ENCODE measurements at places on chromosomes 2 and 18.

- DNase-seq, result no peak
These were observed 11.7 kb downstream of the OSBPL6 start for GRCh38 chr2:178205853-178206521.

GRCh38 chr18:21364471-21364870 lies 122.4 kb downstream of the GREB1L start:
- no peak for DNase-seq

DNA sequence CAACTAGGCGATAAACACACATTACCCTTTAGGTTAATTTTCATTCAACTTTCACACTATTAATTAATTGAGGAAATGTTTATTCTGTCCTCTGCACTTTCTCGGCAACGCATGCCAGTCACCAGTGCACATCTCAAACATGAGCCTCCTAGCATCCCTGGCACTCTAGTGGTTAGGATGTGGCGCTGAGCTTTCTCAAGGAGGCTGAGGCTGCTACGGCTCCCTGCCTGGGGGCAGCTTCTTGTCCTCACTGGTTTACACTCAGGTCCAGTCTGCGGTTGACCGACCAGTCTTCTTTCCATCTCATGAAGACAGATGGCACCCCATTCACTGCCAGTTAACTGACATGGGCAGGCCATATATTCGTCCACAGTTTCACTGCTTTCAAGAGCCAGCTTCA lies 463.4 kb downstream of the EIPR1 start:
- no peak for DNase-seq

- no peak for DNase-seq
These were observed 44.2 kb upstream of the MFF start for GRCh38 chr2:227280895-227281294.

DNA sequence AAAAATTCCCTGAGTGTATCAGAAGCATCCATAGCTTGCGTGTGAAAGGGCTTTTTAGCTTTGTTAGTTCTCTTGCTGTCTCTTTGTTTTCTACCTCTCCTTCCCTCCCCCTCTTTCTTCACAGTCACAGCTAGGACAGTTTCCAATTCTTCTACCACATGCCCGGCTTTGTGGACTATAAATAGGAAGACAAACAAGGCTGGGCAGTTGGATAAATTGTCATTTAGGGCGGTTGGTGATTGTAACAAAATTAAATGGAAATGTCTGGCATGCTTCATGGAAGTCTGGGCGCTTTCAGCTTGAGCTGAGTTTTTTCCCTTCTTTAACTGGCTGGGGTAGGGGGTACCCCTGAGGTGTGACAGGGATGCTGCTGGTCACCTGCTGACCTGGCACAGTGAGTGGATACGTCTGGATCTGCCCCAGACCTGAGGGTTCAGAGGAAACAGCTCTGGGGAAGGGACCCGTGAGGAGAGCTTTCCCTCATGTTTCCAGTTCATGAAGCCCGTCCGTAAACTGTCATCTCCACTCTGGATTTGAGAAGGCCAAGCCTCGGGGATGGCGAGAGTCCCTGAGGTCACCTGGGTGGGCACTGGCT lies 29.0 kb upstream of the GIGYF2 start:
- no peak for DNase-seq

- peak; percentile 89 for DNase-seq
These were observed 48.5 kb downstream of the KCNIP3 start for GRCh38 chr2:95345563-95346230.

DNA sequence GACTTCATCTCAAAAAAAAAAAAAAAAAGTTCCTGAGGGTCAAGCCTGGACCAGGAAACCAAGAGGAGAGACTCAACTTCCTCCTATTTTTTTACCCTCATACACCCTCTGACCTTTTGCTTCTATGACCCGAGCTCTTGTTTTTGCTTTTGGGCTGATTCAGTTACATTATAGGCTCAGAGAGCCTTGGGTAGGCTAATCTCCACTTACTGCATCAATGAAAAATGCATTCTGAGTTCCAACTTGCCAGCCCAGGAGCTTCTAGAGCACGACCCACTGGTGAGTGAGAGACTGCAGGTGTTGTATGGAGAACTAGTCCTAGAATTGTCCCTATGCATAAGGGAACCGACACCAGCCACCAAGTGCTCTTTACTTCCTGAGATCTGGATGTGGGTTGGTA lies 91.1 kb downstream of the CABLES1 start:
- no peak for DNase-seq

DNA sequence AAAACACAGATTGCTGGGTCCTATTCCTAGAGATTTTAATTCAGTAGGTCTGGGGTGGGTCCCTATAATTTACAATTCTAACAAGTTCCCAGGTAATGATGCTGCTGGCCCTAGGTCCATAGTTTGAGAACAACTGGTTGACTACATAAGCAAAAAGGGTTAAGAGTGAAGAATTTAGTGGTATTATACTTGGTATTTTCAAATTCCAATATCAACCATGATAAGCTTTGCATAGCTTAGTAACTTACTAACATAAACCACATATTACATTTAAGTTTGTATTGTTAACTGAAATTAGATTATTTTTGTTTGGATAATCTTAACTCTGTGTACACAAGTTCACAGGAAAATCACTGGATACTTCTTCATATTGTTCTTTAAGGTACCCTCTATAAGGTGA lies 862.9 kb upstream of the ACVR2A start:
- DNase-seq, result no peak

- DNase-seq, result no peak
These were observed 39.6 kb downstream of the MARCO start for GRCh38 chr2:118981632-118982031.
